ENCODE measurements at places on chromosomes 1 and 21. TPM values are rescaled to one million over a fixed set of nuclear protein-coding genes. Genes with fewer than 3 reads are reported as not detected.

UBE2U gene
- not detected for total RNA-seq

ASPM gene
- total RNA-seq: 11.3 TPM

KCNQ4 gene
- total RNA-seq: 0.68 TPM

KIRREL1 gene
- 86.7 TPM for total RNA-seq

PTPRU gene
- 19.4 TPM for total RNA-seq

BCAS2 gene
- 42.5 TPM for total RNA-seq

PDPN gene
- 4.2 TPM for total RNA-seq

NECTIN4 gene
- total RNA-seq: not detected

S100A3 gene
- 6.9 TPM for total RNA-seq

GRHL3 gene
- not detected for total RNA-seq

COL11A1 gene
- 0.12 TPM for total RNA-seq

S100A1 gene
- not detected for total RNA-seq

PADI4 gene
- not detected for total RNA-seq

FCRL4 gene
- total RNA-seq: not detected

ITLN2 gene
- total RNA-seq: not detected

GPBP1L1 gene
- 83.0 TPM for total RNA-seq

C1QA gene
- not detected for total RNA-seq

WDR64 gene
- total RNA-seq: not detected
